Activated CD4-positive, alpha-beta memory T cell treated with anti-CD3 and anti-CD28 coated beads for 36 hours (primary cell): ENCODE measurements at places on chromosomes 4 and X.

DNA sequence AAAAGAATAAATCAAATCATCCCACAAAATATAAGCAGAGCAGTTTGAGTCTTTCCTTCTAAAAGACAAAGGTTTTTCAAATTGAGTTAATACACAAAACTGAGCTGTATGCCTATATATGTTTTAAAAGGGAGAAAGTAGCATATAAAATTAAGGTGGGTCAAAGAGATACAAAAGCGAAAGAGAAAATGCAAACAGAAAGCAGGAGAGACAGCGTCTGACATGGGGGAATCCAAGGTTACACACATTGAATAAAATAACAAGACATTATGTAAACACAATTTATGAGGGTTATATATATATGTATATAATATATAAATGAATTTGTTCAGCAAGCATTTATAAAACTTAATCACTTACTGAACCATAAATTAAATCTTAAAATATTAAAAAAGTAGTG, 276.1 kb upstream of the LCORL start:
- no peak for DNase-seq

DNA sequence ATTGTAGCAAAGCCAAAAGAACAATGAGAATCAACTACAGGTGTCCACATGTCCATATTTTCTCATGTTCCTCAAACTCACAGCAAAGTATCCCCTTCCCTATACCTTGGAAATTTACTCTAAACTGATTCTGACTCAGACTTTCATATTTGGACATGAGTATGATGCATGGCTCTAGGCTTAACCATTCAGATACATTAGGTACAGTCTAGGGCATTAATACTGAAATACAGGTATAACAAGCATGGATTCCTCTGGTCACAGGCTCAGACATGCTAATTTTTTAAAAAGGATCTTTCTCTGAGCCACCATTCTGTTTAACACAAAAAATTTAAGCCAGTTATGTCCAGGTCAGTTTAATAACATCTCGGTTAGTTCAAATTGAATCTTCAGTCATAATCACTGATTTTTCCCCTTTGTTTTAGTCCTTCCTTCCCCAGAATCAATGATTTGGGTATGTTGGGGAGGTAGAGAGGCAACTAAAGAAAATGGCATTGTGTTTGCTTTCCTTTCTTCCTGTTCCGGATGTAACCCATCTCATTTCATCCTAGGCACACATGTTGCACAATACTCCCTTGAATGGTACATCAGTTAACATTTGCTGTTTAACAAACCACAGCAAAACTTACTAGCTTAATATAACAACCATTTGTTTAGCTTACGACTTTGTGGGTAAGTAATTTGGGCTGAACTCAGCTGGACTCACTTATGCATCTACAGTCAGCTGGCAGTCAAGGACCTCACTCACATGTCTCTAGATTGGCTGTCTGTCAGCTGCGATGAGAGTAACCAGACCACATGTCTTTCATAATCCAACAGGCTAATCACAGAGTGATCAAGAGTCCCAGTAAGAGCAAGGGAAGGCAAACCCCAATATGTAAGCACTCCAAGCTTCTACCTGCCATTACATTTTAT, 75.3 kb upstream of the GRIA3 start:
- DNase-seq: no peak

- DNase-seq: peak; percentile 25
These were observed 82.8 kb downstream of the NAT8L start for GRCh38 chr4:2141762-2142451.

- DNase-seq: no peak
These were observed 47.1 kb upstream of the PPP2R3B start for GRCh38 chrX:433771-434170.

GRCh38 chrX:135740681-135741149, 27.3 kb downstream of the CT45A1 start:
- peak; percentile 64 for DNase-seq
